LNCaP clone FGC (cell line): ENCODE measurements at places on chromosomes 7 and 10.
A peak's percentile ranks its signal among the peaks of the same experiment; 100 is the strongest.

GRCh38 chr10:114631666-114632417 lies 26.2 kb downstream of the ABLIM1 start:
- DNase-seq: no peak

GRCh38 chr7:47782022-47782421 lies 166.2 kb downstream of the PKD1L1 start:
- no peak for DNase-seq

DNA sequence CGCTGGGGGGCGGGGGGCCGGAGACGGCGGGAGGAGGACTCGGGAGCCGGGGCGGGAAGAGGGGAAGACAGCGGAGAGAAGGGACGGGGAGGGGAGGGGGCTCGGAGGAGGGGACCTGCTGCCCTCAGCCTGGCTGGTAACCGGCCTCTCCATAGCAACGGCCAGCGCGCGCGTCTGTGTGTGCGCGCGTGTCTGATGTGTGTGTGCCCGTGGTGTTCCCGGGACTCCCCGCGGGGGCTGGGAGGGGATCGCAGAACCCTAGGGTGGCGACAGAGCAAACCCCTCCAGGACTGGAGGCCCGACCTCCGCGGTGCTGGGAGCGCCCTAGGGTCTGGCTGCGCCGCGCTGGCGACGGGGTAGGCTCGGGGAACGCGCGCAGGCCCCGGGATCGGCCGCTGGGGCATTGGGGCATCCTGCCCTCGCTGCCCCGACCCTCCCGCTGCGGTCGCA lies 356.3 kb downstream of the DNAJB6 start:
- no peak for DNase-seq

- DNase-seq: no peak
These were observed 22.0 kb downstream of the GRM3 start for GRCh38 chr7:86665669-86666068.

GRCh38 chr7:88317422-88317821 lies 10.7 kb upstream of the STEAP4 start:
- DNase-seq: no peak

- DNase-seq: peak; percentile 34
These were observed 72.0 kb upstream of the TES start for GRCh38 chr7:116138202-116138801.

GRCh38 chr10:3494838-3495230 lies 290.2 kb downstream of the KLF6 start:
- no peak for DNase-seq

- no peak for DNase-seq
These were observed 56.4 kb downstream of the SLC16A12 start for GRCh38 chr10:89478739-89479654.
